ENCODE measurements at places on chromosomes 1 and 21. TPM values are rescaled to one million over a fixed set of nuclear protein-coding genes. Genes with fewer than 3 reads are reported as not detected.

The USH2A gene
- not detected for total RNA-seq

The ROR1 gene
- total RNA-seq = 31.0 TPM

The RBM11 gene
- total RNA-seq = 2.1 TPM

The C1orf185 gene
- not detected for total RNA-seq

The CAMK1G gene
- 0.41 TPM for total RNA-seq

The RNF19B gene
- total RNA-seq = 19.6 TPM

The PRAMEF20 gene
- not detected for total RNA-seq

GRCh38 chr1:160628799-160629263 is 18.0 kb downstream of the SLAMF1 start:
- H3K27me3 ChIP-seq = no peaks in the 10 kb centered on the region
- no peaks in the 10 kb centered on the region for H3K4me1 ChIP-seq
- no peak overlapping the region for H3K27ac ChIP-seq
- H3K36me3 ChIP-seq = no peaks in the 10 kb centered on the region
- DNase-seq = no peak
- no peak overlapping the region for H3K4me3 ChIP-seq

- no peaks in the 10 kb centered on the region for H3K4me1 ChIP-seq
- no peaks in the 10 kb centered on the region for H3K27me3 ChIP-seq
- H3K27ac ChIP-seq = no peak overlapping the region
- peak; percentile 34 for DNase-seq
Observed at GRCh38 chr21:46421191-46421750, 37.4 kb upstream of the DIP2A start.

DNA sequence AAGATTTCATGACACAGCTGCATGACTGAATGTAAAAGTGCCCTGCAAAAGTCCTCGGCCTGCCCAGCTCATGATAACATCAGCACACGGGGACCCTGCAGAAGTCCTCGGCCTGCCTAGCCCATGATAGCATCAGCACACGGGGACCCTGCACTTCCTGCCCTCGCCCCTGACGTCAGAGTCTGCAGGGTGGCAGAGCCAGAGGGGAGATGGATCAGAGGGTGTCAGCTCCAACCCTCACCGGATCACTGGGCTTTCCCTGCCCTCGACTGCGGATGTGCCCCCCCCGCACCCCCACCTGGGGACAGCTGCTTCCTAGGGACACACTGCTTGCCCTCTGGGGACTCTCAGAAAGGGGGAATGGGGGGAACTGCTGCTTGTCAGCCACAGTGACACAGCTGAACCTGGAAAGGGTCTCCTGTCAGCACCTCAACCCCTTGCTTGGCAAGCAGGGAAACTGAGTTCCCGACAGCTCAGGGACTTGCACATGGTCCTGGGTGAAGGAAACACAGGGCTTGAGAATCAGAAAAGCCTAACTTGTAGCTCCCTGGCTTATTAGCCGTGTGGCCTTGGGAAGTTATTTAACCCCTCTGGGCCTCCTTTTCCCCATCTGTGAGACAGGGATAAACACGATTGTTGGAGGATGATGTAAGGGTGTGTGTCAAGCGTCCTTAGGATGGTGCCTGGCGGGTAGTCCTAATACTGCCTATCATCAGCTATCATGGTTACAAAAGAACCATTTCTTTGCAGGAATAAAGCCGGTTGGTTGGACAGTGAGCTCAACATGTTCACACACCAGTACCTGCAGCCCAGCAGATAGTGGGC is 8.3 kb upstream of the MIIP start:
- no peaks in the 10 kb centered on the region for H3K27me3 ChIP-seq
- no peak overlapping the region for H3K27ac ChIP-seq
- no peak for DNase-seq
- no peaks in the 10 kb centered on the region for H3K4me1 ChIP-seq
- no peak overlapping the region for H3K4me3 ChIP-seq

- H3K36me3 ChIP-seq = no peaks in the 10 kb centered on the region
- H3K27me3 ChIP-seq = no peaks in the 10 kb centered on the region
- H3K27ac ChIP-seq = no peak overlapping the region
- DNase-seq = no peak
- no peak overlapping the region for H3K4me3 ChIP-seq
Observed at GRCh38 chr21:41560661-41561158, 52.8 kb upstream of the TMPRSS2 start.

- peak overlapping the region; percentile 29 for H3K4me3 ChIP-seq
- no peaks in the 10 kb centered on the region for H3K27me3 ChIP-seq
- H3K4me1 ChIP-seq = no peaks in the 10 kb centered on the region
- peak; percentile 92 for DNase-seq
Observed at GRCh38 chr1:184664042-184664660, 90.5 kb downstream of the EDEM3 start.

DNA sequence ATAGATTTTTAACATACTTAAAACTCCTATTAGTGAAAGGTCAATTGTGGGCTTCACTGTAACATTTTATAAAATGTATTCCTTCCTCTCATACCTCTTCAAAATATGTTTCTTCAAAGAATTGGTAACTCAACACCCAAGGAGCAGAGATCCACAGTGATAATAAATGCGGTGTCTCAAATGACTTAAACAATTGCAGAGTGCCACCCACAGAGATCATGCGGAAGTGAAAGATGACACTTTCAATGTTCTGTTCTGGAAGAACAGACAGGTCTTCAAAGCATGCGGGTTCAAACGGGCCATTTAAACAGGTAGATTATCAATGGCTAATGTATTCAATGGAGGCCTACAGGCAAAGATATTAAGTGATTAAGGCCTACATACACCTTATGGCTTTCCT is 157.0 kb upstream of the GREM2 start:
- peaks cover 10% of the 10 kb centered on the region for H3K4me1 ChIP-seq
- no peak overlapping the region for H3K27ac ChIP-seq
- DNase-seq = no peak
- H3K36me3 ChIP-seq = no peaks in the 10 kb centered on the region

DNA sequence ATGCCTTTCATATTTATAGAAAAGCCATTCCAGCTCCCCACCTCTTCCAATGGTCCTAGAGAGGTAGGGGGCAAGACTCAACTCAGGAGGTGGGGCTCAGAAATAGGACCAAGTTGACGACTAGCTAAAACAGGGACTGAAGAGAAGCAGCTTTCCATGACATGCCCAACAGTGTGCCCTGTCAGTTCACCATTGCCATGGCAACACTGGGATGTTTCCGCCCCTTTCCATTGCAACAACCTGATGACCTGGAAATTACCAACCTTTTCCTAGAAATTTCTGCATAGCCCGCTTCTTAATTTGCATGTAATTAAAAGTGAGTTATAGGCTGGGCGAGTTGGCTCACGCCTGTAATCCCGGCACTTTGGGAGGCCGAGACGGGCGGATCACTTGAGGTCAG is 22.4 kb upstream of the INTS3 start:
- H3K4me3 ChIP-seq = no peak overlapping the region
- H3K36me3 ChIP-seq = no peaks in the 10 kb centered on the region
- no peak overlapping the region for H3K27ac ChIP-seq
- no peak for DNase-seq
- H3K27me3 ChIP-seq = no peaks in the 10 kb centered on the region
- no peaks in the 10 kb centered on the region for H3K4me1 ChIP-seq

GRCh38 chr1:199174336-199174735 is 535.5 kb downstream of the PTPRC start:
- peaks cover 5% of the 10 kb centered on the region for H3K4me1 ChIP-seq
- H3K4me3 ChIP-seq = no peak overlapping the region
- no peak overlapping the region for H3K27ac ChIP-seq
- H3K27me3 ChIP-seq = no peaks in the 10 kb centered on the region
- H3K36me3 ChIP-seq = no peaks in the 10 kb centered on the region
- no peak for DNase-seq

- no peaks in the 10 kb centered on the region for H3K27me3 ChIP-seq
- no peak overlapping the region for H3K27ac ChIP-seq
- H3K36me3 ChIP-seq = no peaks in the 10 kb centered on the region
- DNase-seq = no peak
Observed at GRCh38 chr1:48251821-48252220, 29.3 kb downstream of the SLC5A9 start.

- H3K4me1 ChIP-seq = peaks cover 4% of the 10 kb centered on the region
- no peak overlapping the region for H3K27ac ChIP-seq
- H3K36me3 ChIP-seq = no peaks in the 10 kb centered on the region
- no peaks in the 10 kb centered on the region for H3K27me3 ChIP-seq
- DNase-seq = no peak
- no peak overlapping the region for H3K4me3 ChIP-seq
Observed at GRCh38 chr21:41651406-41651805, 115.4 kb downstream of the RIPK4 start.

DNA sequence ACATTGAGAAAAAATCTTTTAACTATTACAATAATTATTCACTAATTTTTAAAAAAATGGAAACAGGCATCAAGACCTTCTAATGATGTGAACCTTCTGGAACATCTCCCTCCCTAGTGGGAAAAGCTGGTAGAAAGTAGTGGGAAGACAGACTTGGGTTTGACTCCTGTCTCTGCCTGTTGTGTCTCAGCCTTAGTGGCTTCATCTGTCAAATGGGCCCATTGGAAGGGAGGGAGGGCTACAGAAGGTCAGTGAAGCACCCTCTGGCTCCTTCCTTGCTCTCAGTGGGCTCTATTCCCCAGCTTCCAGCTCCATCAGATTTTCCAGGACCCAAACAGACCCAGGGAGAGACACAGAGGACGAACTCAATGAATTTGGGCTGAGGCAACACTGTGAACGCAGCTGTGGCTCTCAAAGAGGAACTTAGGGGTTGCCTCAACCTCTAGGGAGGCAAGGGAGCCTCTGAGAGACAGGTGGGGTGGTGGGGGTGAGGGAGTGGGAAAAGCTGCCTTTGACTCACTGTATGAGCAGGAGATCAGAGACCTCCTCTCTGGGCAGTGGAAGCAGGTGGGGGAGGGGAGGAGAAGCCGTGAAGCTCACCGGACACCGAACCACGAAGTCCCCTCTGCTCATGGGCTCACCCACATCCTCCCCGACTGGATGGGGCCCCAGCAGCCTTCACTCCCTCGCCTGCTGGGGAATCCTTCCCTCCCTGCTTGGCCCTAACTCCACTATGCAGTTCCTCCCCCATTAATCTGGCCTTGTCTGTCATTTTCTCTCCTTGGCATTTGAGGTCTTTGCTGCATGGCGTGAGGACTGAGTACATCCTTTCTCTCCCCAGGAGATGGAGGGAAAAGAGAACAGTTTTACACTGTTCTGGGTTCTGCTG is 4.5 kb downstream of the CNR2 start:
- H3K4me1 ChIP-seq = no peaks in the 10 kb centered on the region
- no peak overlapping the region for H3K27ac ChIP-seq
- H3K4me3 ChIP-seq = no peak overlapping the region
- no peaks in the 10 kb centered on the region for H3K36me3 ChIP-seq
- H3K27me3 ChIP-seq = no peaks in the 10 kb centered on the region
